ENCODE measurements at places on chromosomes 5 and 9. TPM values are rescaled to one million over a fixed set of nuclear protein-coding genes. Genes with fewer than 3 reads are reported as not detected.

DNA sequence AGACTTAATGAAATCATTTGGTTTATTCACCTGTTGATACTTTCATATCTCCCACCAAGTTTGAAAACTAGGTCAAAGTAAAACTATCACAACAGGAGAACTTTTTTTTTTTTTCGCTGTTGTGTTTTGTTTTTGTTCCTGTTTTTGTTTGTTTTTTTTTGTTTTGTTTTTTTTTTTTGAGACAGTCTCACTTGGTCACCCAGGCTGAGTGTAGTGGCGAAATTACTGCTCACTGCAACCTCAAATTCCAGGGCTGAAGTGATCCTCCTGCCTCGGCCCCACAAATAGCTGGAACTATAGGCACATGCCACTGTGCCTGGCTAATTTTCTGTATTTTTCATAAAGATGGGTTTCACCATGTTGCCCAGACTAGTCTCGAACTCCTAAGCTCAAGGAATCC, 49.3 kb downstream of the MLLT3 start:
- no peak for DNase-seq

DNA sequence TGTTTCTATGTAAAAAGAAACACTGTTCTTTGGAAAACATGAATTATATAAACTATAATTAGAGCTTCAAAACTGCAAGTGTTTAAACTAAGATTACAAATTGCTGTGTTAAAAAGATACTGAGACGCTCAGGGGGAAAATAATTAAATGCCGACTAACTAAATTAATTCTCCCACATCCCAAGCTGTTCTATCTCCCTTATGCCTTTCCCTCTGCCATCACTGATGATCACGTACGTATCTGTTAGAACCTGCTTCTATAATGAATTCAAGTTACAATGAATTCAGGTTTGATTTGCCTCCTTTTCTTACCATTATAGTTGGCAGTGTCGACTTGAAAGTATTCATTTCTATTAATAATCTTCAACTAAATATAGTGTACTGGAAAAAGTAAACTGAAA, 349.9 kb upstream of the CDH6 start:
- no peak for DNase-seq

DNA sequence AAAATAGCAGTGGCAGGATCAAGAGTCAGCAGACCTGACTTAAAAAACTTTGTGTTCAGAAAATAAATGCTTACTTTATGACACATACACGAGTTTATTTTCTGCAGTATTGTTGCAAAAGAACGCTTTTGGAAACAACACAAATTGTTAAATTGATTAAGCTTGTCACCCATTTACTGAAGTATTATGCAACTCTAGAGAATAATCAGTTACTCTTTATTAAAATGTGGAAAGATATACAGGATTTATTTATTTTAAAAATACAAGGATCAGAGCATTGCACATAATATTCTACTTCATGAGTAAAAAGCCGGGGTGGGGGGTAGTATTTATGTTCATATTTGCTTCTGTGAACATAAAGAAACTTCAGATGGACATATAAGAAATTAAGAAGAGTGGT, 20.0 kb downstream of the FYB1 start:
- no peak for DNase-seq

DNA sequence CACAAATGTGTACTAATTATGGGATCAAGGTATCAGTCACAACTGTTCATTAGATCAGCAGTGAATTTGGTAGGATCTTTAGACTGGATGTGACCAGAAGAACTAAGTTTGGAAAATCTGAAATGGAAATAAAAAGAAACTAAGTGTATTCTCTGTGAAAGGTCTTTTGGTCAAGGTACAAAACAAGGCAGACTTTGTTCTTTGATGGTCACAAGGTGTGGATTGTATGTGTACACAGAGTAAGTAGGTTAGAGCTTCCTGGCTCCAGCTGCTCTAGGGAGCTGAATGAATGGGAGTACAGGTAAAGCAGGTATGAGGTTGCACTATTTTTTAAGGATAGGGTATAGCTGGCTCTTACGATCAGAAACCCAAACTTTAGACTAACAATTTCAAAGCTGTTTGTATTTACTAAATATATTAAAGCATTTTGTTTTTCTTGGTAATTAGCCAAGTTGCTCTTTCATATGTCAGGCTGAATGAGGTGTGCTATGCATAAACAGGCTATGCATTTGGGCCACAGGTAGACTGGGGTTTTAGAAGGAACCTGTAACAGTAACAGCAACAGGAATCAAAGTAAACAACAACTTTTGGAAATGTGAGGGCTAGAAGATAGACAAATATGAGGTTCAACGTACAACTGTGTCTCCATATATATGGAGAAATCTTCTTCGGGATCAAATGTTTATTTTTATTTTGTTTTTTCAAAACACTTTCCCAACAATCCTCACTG, 32.5 kb downstream of the FAM169A start:
- peak; percentile 65 for DNase-seq

DNA sequence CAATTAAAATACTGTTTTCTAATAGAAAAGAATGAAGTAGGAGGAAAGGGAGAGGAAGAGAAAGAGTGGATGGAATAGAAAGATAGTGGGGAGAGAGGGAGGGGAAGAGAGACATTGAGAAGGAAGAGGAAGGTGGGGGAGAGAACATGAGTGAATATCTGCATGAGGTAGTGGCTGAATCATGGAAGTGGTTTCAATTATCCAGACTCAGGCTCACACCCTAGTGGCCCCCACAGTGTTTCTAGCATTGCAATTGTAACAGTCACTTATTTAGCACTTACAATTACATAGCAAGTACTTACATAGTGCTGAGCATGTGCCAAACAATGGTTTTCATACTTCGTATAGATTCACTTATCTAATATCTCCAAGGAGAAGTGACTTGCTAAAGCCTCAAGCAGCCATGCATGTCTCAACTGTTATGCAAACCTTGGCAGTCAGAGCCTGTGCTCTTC, 72.7 kb downstream of the CAST start:
- no peak for DNase-seq

CTXN3 gene
- not detected for total RNA-seq

LIX1 gene
- total RNA-seq = 4.7 TPM

ESM1 gene
- total RNA-seq = 2.6 TPM

LRRC19 gene
- 44.6 TPM for total RNA-seq

CLINT1 gene
- total RNA-seq = 107 TPM

All from hepatocyte (in vitro differentiated cells).